ENCODE measurements at places on chromosomes 7 and 10.

DNA sequence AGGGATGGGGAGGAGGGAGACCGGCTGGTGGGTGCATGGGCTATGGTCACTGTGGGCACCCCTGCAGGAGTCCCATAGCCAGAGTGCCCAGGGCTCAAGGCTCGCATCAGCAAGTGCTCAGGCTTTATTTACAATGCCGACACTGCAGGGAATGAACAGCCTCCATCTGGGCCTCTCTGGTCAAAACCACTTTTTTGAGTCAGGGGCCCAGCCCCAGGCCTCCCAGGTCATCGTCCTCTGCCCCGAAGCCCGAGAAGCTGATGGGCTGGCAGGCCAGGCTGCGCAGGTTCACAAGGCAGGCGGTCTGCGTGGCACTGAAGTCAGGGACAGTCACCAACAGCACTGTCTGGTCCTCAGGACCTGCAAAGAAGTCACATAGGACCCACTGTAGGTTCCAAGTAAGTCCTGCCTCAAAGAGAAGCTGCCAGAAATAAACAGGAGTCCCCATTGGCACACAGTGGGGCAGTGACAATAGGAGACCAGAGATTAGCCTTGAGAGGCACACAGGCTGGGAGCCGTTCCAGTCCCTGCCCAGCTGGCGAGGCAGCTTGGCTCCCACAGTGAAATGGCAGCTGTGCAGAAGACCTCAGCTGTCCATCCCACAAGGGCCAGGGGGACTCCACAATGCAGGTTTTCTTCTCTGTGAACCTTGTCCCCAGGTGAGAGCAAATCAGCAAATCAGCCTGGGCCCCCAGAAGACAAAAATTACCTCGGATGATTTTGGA, 8.6 kb downstream of the POLD2 start:
- DNase-seq: no peak

DNA sequence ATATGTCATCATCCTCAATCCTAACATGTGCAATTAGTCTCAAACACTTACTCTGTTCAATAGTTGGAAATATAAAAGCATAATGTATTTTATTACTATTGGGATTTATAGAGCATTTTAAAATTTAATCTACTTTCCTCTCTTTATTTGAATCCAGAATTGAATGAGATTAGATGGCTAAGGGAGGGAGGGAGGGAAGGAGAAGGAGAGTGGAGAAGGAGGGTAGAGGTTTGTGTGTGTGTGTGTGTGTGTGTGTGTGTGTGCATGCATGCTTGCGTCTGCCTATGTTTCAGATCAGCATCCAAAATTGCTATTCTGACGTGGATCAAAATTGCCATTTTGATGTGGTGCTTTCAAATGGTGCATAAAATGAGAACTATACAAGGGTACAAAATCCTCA, 90.8 kb downstream of the NRP1 start:
- no peak for DNase-seq

GRCh38 chr10:96999337-96999736, 167.2 kb downstream of the LCOR start:
- no peak for DNase-seq

DNA sequence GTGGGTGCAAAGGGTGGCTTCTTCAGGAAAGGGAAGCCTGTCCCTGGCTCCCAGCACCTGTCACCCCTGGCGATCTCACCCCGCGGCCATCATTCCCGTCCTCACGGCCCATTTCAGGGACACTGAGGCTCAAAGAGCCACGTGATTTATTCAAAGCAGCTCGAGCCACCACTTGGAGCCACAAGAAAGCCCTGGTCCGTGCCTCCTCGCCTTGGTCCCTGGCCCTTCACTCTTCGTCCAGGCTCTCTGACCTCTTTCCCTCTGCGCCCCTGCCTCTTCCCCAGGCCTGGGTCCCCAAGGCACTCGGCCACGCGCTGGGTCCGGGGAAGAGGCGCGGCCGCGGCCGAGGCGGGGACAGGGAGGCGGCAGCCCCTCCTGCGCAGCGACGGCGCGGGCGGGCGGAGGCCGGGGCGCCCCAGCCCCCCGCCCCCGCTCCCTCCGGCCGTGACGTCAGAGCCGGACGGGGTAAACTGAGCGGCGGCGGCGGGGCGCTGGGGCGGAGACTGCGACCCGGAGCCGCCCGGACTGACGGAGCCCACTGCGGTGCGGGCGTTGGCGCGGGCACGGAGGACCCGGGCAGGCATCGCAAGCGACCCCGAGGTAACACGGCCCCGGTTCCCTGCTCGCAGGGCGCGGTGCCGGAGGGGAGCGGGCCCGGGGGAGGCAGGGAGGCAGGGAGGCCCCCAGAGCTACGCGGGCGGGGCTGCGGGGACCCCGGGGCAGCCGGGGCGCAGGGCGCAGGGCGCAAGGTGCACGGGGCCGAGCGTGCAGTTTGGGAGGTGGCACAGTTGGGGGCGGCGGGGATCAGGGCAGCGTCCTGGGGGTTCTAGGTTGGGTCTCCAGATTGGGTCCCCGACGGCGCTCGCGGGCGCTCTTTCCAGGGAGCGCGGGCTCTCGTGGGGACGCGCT, at the start of gene SLC18A2:
SLC18A2 (plus strand) TSS at position 494 of the 909 bp plus-strand sequence. CDS start 580 bp downstream, outside the sequence.
- DNase-seq: no peak

GRCh38 chr7:115221456-115221855, 299.6 kb downstream of the MDFIC start:
- DNase-seq: no peak

DNA sequence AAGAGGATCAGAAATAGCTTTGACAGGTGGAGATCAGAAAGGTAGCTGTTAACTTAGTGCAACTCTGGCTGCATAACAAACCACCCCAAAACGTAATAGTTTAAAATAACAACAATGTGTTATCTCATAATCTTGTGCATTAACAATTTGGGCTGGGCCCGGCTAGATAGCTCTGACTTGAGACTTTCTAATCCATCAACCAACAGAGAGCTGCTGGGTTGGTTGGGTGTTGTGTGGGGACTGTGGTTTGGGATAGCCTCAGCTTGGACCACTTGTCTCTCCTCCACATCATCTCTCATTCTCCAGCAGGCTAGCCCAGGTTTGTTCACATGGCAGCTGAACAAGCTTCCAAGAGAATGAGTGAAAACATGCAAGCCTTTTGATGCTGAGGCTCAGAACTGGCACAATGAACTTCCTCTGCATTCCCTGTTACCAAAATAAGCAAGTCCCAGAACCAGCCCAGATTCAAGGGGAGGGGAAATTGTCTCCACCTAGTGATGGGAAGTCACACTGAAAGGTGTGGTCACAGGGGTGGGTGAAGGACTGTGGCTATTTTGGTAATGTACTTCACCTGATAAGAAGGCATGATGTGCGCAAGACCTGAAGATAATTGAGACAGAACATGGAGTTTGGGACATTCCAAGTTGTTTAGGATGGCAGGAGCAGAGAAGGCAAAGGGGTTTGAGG, 20.4 kb upstream of the ASAH2 start:
- no peak for DNase-seq

DNA sequence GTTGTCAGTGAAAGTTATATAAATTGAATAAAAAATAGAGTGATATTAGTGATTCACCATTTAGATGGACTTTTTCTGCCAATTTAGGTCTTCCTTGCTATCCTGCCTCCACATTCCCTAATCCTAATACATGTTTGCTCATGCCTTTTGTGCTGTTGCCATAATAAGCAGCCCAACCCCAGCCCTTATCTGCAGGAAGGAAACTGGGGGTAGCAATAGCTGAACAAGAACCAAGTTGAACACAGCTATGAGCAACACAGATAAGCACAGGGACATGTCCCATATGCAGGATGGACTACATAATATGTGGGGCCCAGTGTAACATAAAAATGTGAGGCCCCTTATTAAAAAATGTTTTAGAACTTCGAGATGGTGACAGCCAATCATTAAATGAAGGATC, 91.2 kb upstream of the AHR start:
- DNase-seq: no peak

DNA sequence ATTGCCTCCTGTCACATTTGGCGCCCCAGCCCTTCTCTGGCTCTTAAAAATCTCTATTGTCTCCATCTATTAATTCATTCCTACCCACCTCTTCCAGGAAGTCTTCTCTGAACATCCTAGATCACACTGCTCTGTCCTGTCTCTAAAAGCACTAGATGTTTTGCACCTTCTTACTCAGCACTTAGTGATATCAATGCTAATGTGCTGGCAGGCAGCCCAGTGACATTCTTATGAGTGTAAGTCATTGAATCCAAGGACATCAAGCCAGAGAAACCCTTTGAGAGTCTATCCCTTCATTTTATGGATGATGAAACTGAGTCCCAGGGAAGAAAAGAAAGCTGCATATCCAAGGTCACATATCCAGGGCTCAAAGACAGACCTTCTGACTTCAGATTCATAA, 48.3 kb upstream of the PAX2 start:
- no peak for DNase-seq

- DNase-seq: no peak
These were observed 107.3 kb downstream of the EXOC4 start for GRCh38 chr7:133360201-133360600.

DNA sequence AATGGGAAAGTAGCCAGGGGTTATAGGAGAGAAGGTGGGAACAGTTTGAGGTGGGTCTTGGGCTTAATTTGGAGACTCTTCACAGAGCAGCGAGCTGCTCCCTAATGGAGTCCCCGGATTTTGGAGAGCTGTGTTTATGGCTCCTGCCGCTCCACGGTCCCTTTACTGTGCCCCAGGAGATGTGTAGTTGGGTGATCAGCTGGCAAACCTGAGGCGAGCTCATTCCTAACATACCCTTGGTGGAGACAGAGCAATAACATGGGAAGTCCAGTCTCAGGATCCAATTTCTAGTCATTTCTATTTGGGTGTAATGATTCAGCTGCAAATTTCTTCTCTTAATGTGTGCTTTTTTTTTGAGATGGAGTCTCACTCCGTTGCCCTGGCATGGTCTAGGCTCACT, 1.5 kb downstream of the GARIN1A start:
- no peak for DNase-seq

DNA sequence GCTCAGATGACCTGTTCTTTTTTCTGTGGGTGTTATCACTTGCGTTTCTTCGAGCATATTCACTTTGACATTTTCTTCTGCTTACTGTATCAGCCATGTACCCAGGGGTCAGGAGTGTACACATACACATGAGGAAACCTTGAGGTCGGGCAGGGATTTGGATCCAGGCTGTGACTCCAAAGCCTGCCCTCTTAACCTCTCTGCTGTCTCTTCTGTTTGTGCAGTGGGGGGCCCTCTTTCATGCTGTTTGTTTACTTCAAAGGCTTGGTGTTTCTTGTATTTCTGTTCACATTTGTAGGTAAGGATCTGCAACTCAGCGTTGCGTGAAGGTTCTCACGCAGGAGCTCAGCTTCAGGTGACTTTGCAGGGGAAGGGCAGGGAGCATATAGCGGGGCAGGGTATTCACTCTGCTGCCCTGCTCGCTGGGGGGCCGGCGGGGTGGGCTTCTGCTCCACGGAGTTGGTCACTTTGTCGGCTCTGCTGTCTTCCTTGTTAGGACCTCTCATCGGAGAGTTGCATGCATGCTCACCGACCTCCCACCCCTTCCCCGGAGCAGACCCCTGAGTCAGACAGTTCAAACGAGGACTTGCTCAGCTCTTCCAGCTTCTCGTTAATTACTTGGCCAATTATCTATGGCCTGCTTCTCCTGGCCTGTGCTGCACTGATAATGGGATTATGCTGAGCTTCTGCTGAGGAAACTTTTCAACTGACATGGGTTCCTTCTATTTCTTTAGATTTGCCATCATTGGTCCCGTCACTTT, 77.5 kb downstream of the SDK1 start:
- DNase-seq: no peak

GRCh38 chr7:94632338-94633013, 23.5 kb downstream of the SGCE start:
- DNase-seq: no peak

DNA sequence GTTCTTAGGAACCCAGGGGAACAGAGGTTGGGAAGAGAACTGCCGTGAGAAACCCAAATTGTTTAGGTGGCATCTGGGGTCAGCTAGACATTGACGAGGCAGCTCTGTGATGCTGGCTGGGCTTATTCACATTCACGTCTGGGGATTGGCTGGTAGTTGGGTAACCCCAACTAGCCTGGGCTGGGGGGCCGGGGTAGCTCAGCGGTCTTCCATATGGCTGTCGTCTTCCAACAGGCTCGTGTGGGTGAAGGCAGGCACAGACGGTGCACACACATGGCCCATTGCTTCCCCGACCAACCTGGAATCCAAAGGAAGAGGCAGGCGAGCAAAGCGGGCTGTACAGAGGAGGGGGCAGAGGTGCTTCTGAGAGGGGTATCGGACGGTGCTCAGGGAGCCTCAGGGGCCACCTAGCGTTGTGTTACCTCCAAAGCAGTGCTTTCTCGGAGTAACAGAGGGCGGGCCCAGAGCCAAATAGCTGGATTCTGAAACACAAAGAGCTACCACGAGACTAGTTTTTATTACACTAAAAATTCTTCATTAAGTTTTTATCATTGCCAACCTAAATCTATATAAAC, 34.5 kb downstream of the MKI67 start:
- DNase-seq: no peak

DNA sequence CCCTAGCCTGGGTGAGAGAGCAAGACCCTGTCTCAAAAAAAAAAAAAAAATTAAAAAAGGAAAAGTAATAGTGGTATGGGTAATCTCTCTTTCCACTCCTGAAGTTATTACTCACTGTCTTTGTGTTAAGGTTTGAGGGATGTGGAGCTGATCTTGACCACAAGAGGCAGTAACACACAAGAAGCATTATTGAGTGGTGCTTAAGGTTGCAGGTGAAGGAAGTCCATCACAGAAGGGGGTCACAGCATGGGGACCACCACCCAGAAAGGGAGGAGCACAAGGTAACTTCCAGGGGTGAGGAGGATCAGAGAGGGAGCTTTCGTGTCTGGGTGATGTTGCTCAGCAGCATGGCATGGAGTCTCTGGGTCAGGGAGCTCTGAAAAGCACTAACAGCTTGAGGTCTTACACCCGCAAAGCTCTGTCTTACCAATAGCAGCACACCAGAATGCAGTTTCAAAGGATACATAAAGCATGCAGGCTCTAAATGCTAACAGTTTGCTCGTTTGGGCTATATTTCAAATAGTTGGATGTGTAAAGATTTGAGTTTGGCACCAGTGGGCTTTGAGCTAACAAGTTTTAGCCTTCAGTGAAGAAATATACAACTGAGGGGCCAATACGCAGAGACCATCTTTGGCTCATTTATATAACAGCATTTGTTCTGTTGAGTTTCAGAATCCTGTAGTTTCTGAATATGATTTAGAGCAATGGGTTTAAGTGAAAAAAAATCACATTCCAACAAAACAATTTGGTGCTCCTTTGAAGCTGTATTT, 100.4 kb upstream of the DNAJC1 start:
- DNase-seq: peak; percentile 19

DNA sequence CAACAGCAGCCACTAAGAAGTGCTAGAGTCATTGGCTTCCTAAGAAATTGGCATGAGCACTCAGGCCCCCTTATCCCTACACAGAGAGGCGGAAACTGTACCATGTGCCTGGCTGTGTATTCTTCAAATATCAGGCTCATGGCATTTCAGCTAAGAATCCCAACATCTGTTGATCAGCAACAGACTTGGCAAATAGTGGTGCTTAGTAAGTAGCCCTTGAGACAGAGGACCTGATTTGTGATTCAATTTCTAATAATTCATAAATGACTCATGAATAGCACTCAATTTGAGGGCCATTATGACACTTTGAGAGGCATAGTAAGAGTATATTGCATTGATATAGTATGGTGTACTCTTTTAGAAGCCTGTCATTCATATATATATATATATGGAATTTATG, 309.1 kb downstream of the LRMDA start:
- no peak for DNase-seq

Measured in CD4-positive, alpha-beta T cell treated with Interleukin-21 for 1 hour (primary cell).